AG09309 (cell line): ENCODE measurements at places on chromosomes 1 and 21.

DNA sequence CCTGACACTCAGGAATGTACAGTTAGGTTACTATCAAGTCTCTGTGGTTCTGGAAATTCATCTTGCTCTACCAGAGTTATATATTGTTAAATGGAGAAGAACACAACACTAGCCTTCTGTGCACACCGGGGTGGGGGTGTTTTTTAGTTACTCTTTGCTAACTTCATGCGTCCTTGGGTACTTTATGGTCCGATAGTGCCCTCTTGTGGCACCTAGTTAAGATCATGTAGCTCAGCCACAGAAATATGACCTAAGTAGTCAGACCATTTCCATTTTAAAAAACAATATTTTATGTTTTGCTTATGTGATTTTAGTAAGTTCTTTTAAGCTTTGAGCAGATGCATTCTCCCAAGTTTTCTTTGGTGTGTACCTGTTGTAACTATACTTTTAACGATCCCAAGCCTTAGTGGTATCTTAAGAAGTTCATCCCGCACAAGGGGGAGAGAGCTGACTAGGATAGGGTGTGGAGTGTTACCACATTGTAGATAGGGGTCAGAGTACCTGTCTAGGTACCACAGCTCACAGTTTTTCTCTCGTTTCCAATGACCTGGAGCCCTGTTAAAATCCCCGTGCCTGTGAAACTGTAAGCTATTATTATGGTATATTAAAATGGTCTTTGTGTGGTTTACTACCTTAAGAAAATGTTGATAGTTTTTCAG, 20.6 kb upstream of the SH3D21 start:
- peak; percentile 71 for DNase-seq

GRCh38 chr1:2973601-2974593, 47.4 kb upstream of the ACTRT2 start:
- no peak for DNase-seq

DNA sequence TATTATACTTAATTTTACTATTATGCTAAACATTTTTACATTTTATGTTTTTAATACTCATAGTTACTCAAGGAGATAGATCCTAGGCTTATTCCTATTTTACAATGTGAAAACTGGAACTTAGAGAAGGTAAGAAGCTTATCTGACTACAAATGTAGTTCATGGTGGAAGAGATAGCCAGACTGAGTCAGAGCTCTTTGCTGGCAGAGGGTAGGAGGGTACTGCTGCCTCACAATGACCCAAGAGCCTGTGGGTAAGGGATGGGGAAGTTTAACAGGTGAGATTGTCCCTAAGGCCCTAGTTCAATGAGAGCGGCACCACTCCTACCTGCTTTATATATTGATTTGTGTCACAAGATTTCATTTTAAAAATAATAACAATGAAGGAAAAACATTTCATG, 34.1 kb upstream of the NEK7 start:
- DNase-seq: no peak

- peak; percentile 31 for DNase-seq
Observed at GRCh38 chr21:28793043-28793442, 199.6 kb downstream of the LTN1 start.

GRCh38 chr1:8329439-8329838, 11.5 kb downstream of the SLC45A1 start:
- DNase-seq: no peak

DNA sequence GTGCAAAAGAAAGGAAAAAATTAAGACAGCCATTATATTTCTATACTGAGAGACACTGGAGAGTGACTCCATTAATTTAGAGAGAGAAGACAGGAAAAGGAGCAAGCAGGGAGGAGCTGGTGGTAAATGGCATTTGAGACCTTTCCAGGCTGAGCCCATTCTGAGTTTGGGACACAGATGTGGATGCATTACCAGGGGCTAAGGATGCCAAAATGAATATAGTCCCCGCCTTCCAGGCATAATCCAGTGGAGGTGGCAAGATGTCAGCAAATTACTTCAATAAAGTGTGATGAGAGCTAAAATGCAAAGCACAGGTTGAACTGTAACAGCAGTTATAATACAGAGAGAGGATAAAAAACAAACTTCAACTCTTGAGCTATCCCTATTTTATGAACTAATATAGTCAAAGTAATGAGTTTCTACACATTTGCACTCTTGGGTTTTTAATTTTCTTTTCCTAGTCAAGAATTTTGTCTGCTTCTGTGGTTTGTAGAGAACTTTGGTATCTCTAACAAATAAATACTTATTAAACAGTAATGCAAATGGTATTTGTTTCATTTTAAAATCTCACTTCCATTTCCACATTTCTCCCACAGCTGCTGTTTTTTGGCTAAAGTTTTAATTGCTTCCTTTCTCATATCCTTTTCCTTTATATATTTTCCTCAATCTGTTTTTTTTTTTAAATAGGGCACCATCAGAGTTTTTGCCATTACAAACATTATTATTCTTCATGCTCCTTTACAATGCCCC, 228.2 kb upstream of the KCNK2 start:
- no peak for DNase-seq

- DNase-seq: peak; percentile 63
Observed at GRCh38 chr1:15290382-15290781, 43.4 kb downstream of the FHAD1 start.

- no peak for DNase-seq
Observed at GRCh38 chr1:64488862-64489261, 18.9 kb downstream of the CACHD1 start.
